Placental pericyte (primary cell): ENCODE measurements at places on chromosomes 11 and 22. TPM values are rescaled to one million over a fixed set of nuclear protein-coding genes. Genes with fewer than 3 reads are reported as not detected.

Gene PACSIN3
- 16.6 and 22.3 TPM in 2 replicates for total RNA-seq

Gene USP2
- total RNA-seq, result not detected in 2 replicates

Gene MYOD1
- not detected in 2 replicates for total RNA-seq

Gene FOLR1
- total RNA-seq, result not detected in 2 replicates

Gene SOX6
- total RNA-seq, result 5.9 and 10.0 TPM in 2 replicates

Gene ARHGAP42
- 17.3 and 19.9 TPM in 2 replicates for total RNA-seq

Gene UBQLNL
- 0.14 and 0.44 TPM in 2 replicates for total RNA-seq

Gene B3GAT1
- not detected in 2 replicates for total RNA-seq

Gene C22orf31
- total RNA-seq, result not detected in 2 replicates

Gene FAM227A
- total RNA-seq, result 1.3 and 1.8 TPM in 2 replicates
